ENCODE measurements at places on chromosomes 12 and 14.

- no peaks in the 10 kb centered on the region for H3K27me3 ChIP-seq
- DNase-seq: peak; percentile 17
- H3K4me3 ChIP-seq: no peak overlapping the region
- H3K27ac ChIP-seq: no peak overlapping the region
Measured at GRCh38 chr12:87086118-87086891, 830.1 kb upstream of the MGAT4C start.

DNA sequence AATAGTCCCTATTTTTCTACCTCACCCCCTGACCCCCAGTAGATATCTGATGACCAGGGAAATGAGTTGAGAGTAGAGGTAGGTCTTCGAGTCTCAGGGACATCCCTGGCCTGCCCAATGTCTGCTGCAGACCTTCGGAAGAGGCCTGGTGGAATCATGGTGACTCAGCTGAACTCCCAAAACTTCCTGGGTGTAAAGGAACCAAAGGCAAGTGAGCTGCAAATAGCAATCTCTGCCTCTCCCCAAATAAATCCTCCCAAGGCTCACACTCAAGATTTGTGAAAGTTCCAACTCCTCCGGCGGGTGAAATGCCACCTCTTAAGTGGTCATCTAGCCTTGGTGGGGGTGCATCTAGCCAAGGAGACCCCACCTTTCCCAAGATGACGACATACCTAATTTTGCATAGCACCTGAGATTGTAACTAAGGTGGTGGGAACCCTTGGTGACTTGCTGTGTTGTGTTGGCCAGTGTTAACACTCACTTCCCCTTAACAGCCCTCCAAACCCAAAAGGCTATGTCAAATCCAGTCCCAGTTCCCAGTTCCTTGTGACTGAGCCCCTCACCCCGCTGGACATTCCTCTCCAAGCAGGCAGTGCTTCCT is 6.3 kb downstream of the ZFP36L1 start:
- H3K36me3 ChIP-seq: peaks cover 50% of the 10 kb centered on the region
- H3K27ac ChIP-seq: peak overlapping the region; percentile 84

DNA sequence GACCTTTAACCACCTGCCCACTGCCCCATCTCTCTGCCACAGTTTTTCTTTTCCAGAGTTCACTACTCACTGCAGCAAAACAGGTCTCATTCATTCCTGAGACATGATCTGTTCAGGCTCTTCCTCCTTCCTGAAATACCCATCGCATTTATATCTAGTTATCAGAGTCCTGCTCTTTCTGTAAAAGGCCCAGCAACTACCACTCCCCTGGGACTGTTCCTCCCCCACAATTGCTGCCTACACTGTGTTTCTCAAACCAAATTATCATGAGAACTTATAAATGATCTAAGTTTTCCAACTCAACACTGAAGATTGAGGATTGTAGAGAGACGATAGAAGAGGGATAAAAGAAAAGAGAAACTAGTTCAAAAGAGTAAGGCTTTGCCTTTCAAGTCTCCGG is 40.8 kb upstream of the EPS8 start:
- H3K27ac ChIP-seq: peak overlapping the region; percentile 82
- peak; percentile 18 for DNase-seq
- peak overlapping the region; percentile 56 for H3K4me3 ChIP-seq
- H3K36me3 ChIP-seq: no peaks in the 10 kb centered on the region
- no peaks in the 10 kb centered on the region for H3K27me3 ChIP-seq

GRCh38 chr12:116955382-116956021 is 44.8 kb downstream of the FBXW8 start:
- H3K4me1 ChIP-seq: peaks cover 2% of the 10 kb centered on the region
- H3K4me3 ChIP-seq: no peak overlapping the region

DNA sequence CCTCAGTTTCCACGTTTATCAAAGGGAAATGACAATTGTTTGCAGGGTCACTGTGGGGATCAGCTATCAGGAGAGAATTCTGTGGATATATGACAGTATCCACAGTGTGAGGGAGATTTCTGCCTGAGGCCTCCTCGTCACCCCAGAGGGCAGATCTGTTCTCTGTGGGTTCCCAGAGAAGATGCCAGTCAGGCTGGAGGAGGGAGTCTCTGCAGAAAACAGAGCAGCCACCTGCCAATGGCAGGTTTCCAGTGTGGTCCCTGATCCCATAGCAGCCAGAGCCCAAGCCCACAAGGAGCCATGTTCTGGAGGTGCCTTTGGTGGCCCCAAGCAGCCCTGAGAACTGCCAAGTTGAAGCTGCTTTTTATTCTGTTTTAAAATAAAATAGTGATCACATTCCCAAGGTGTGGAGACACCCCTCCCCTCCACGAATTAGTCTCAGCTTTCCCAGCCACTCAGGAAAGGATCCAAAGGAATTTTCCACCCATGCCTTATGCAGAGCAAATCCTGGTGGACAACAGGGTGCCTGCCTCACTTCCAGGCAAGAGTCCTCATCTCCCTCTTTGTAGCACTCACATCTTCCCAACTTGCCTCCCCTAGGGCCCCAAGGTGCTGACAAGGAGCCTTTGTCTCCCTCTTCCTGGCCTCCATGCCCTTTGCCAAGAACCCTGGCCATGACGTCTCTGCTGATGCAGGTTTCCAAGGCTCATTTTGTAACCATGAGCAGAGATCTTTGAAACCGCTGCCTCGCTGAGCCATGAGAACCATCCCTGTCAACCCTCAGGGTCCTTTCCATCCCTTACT is 20.4 kb downstream of the CMKLR1 start:
- H3K27ac ChIP-seq: no peak overlapping the region
- H3K27me3 ChIP-seq: peaks cover 84% of the 10 kb centered on the region
- no peak overlapping the region for H3K4me3 ChIP-seq
- DNase-seq: no peak
- no peaks in the 10 kb centered on the region for H3K36me3 ChIP-seq

GRCh38 chr12:19003987-19004619 is 125.4 kb upstream of the PLEKHA5 start:
- H3K4me3 ChIP-seq: no peak overlapping the region
- no peak overlapping the region for H3K27ac ChIP-seq
- H3K36me3 ChIP-seq: no peaks in the 10 kb centered on the region

DNA sequence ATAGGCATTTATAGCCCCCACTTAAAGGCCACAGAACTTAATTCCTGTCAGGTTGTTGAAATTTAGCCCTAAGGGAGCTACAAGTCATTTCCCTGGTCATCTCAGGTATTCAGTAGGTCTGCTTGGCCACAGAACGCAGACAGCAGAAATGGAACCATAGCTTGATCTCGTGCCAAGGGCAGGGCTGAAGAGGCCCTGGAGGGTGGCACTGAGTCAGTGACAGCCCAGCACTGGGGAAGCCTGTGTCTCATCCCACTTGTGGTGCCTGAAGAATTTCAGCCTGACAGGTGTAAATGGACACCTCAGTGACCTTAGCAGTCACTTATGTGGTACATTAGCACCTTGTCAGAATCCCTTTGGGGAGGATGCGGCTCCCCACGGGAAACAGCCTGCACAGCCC is 6.6 kb downstream of the PRKAB1 start:
- H3K4me3 ChIP-seq: no peak overlapping the region
- DNase-seq: no peak
- no peaks in the 10 kb centered on the region for H3K27me3 ChIP-seq
- peaks cover 49% of the 10 kb centered on the region for H3K36me3 ChIP-seq

DNA sequence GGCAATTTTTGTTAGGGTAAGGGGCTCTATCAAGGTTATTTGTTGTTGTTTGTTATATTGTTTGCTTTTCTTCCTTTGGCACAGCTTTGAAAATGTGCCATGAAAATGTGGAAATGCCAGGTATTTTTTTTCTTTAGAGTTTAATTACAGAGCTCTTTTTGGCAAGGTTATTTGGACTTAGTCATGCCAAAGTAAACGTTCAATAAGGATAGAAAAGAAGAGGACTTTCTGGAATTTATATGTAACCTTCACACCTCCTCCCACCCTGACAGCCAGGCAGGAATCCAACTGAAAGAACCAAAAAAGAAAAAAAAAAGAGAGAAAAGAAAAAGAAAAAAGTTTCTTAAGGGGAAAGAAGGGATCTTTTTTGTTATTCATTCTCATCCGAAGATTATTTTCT is 217.8 kb downstream of the KITLG start:
- no peaks in the 10 kb centered on the region for H3K36me3 ChIP-seq
- no peaks in the 10 kb centered on the region for H3K27me3 ChIP-seq
- H3K4me3 ChIP-seq: no peak overlapping the region
- H3K27ac ChIP-seq: no peak overlapping the region
- H3K4me1 ChIP-seq: no peaks in the 10 kb centered on the region

DNA sequence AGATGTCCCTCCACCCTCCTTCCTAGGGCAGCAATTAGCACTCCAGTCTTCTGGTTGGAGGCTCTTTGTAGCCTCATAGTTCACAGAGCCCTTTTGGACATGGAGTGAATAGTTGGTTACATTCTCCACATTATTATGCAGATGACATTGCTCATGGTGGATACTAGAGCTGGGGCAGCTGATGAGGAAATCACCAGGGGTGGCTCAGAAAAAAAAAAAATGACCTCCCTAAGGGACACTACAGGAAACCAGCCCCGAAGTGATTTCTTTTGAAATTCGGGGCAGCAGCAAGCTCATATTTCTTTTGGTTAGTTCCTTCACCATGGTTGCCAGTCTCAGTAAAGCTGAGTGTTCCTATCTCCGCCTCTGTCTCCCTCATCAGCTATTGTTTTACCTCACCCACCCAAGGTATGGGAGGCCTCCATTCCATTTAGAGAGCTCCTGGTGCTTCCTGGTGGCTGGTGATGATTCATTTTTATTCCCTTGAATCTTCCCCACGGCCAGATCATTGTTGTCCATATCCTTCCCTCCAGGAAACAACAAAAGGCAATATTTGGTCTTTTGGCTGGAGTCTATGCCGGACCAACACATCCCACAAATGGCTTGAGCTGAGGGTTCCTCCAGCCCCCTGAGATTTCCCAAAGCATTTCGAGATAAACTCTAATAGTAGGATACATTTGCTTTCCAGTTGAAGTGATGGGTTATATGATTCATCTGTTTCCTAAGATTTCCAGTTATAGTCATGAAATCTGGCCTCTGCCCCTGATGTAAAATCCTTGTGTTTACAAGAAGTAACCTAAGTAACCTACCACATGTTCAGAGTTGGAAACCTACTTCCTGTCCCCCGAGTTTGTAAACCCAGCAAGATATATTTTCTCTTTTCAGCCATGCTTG is 56.2 kb upstream of the NID2 start:
- DNase-seq: peak; percentile 84
- H3K4me3 ChIP-seq: peak overlapping the region; percentile 56
- no peaks in the 10 kb centered on the region for H3K36me3 ChIP-seq
- H3K27me3 ChIP-seq: no peaks in the 10 kb centered on the region

GRCh38 chr12:90303771-90304170 is 595.1 kb upstream of the ATP2B1 start:
- DNase-seq: no peak
- H3K4me1 ChIP-seq: no peaks in the 10 kb centered on the region
- H3K4me3 ChIP-seq: no peak overlapping the region
- H3K36me3 ChIP-seq: no peaks in the 10 kb centered on the region

DNA sequence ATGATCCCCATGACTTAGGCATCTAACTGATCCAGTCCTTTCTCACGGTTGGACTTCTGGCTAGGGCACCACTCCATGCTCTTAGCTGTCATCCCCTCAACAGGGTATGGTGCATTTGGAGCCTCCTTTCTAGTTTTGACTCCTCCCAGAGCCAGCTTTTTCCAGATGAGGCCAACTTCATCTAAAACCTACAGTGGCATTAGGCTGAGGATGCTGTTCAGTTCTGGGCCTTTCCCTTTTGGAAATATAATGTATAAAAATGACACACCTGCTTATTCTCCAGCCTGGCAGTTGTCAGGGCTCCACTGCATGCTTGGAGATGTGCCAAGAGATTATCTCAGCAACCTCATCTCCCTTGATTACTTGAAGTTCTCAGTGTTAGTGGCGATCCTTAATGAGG is 239.7 kb downstream of the EMP1 start:
- no peak overlapping the region for H3K4me3 ChIP-seq
- H3K4me1 ChIP-seq: peaks cover 4% of the 10 kb centered on the region
- H3K27me3 ChIP-seq: no peaks in the 10 kb centered on the region
- H3K27ac ChIP-seq: no peak overlapping the region
- no peak for DNase-seq

DNA sequence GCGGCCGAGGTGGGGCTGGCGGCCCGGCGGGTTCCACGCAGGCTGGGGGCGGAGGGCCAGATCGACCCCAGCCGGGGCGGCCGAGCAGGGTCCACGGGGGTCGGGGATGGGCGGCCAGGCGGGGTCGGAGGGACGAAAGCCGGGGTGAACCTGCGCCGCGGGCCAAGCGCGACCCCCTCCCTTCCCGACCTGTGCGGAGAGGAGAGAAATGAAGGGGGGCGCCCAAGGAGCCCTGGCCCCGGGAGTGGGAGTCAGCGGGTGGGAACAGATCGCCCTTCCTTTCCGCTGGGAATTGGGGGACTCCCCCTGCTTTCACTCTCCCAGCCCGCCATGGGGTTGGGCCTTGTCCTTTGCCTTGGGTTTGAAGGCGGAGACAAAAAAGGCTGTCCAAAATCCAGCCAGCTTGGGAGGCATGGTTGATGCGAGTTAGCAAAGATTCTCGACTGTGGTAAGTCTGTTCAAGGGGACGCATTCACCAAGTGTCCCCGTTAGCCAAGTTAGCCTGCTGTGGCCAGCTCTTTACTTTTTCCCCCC is 559 bp upstream of the CKAP4 start:
- peaks cover 6% of the 10 kb centered on the region for H3K36me3 ChIP-seq
- DNase-seq: peak; percentile 90
- H3K4me1 ChIP-seq: peaks cover 16% of the 10 kb centered on the region

- H3K4me1 ChIP-seq: no peaks in the 10 kb centered on the region
- H3K36me3 ChIP-seq: no peaks in the 10 kb centered on the region
- no peak overlapping the region for H3K4me3 ChIP-seq
- no peak overlapping the region for H3K27ac ChIP-seq
- no peaks in the 10 kb centered on the region for H3K27me3 ChIP-seq
Measured at GRCh38 chr12:92715625-92716024, 12.8 kb downstream of the PLEKHG7 start.

GRCh38 chr12:120229487-120230325 is 28.8 kb upstream of the RPLP0 start:
- H3K4me1 ChIP-seq: peaks cover 77% of the 10 kb centered on the region
- DNase-seq: peak; percentile 79
- peak overlapping the region; percentile 57 for H3K4me3 ChIP-seq
- peaks cover 18% of the 10 kb centered on the region for H3K36me3 ChIP-seq

- peaks cover 2% of the 10 kb centered on the region for H3K4me1 ChIP-seq
- H3K27me3 ChIP-seq: no peaks in the 10 kb centered on the region
- DNase-seq: no peak
Measured at GRCh38 chr12:31631809-31632208, 27.7 kb upstream of the ETFBKMT start.

DNA sequence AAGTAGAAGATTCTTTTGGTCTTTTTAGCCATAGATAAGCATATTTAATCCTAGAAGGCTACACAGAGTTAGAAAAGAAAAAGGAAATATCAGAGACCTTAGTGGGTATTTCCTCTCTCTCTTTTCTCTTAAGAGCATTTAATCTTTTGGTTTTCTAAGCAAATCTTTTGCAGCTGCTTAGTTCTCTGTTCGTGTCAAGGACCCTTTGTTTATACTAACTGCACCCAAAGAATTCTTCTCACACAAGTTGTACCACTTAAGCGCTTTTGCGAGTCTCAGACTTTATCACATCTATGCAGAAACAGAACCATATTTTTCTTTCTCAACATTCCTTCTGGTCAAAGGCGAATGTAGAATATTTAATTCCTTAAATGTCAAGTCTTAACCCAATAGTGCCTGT is 17.9 kb upstream of the NID2 start:
- H3K27ac ChIP-seq: no peak overlapping the region
- no peak overlapping the region for H3K4me3 ChIP-seq
- peak; percentile 92 for DNase-seq
- H3K27me3 ChIP-seq: no peaks in the 10 kb centered on the region
